ENCODE measurements at places on chromosomes 5 and 9.

DNA sequence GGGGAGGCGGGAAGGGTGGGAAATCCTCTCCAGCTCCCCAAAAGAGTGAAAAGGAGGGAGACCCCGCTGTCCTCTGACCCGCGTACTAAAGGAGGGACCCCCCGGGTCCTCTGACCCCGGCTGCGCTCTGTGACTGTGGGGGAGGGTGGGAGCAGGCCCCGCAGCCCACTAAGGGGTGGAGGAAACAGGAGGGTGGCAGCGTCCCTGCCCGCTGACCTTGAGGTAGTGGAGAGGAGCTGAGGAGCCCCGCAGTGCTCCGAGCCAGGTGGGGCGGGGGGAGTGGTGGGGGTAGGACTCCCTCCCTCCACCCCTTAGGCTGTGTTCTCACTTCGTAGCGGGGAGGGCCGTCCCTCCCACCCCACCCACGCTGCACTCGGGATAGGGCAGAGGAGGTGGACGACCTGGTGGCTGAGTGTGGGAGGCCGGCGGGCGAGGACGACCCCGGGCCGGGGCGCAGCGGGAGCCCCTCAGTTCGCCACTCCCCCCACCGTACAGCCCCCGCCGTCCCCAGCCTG is 449 bp upstream of the ADCY2 start:
- DNase-seq: no peak

DNA sequence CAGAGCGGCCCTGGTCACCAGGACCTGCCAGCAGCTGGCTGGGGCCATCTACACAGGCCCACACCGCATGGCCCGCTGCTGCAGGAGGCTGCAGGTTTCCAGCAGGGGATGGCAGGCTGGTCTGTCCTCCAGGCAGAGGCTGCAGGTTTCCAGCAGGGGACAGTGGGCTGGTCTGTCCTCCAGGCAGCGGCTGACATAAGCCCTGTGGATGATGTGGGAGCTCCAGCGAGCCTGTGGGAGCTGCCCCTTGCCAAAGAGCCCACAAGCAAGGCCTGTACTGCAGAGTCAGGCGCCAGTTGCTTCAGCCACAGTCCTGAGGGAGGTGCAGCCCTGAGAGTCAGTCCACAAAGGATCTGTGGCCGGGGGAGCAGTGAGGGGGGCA is 18.5 kb downstream of the TPPP start:
- peak; percentile 42 for DNase-seq

DNA sequence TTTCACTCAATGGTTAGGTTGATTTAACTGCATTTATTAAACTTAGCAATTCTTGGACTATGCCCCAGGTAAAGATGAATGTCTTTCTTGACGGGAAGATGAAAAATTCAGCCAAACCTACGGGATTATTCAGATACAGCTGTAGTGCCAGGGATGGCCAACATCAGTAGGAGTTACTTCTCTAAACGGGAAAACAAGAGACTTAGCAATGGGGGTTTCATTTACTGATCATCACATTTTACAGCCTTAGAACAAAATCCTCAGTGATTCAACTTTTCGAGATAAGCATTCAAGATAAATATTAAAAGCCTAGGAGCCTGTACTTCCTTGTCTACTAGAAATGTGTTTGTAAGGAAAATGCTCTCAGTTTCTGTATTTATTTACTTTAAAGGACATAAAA is 46.1 kb downstream of the S1PR3 start:
- DNase-seq: no peak

GRCh38 chr9:34170237-34170991 is 8.4 kb upstream of the UBAP1 start:
- DNase-seq: no peak

GRCh38 chr5:5126444-5126843 is 13.7 kb upstream of the ADAMTS16 start:
- no peak for DNase-seq

DNA sequence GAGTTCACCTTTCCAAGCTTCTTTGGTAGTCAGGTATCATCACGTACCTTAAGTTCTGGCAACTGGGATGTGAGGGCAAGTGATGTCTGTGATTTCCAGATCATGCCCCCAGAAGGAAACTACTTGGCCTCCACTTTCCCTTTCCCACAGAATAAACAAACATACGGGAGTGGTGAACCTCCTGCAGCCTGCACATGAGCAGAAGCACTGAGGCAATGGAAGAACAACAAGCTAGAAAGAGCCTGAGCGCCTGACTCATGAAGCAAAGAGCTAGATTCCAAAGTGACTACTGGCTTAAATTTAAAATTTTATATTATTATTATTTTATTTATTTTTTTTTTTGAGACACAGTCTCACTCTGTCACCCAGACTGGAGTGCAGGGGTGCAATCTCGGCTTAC is 35.0 kb downstream of the ARL15 start:
- DNase-seq: no peak

DNA sequence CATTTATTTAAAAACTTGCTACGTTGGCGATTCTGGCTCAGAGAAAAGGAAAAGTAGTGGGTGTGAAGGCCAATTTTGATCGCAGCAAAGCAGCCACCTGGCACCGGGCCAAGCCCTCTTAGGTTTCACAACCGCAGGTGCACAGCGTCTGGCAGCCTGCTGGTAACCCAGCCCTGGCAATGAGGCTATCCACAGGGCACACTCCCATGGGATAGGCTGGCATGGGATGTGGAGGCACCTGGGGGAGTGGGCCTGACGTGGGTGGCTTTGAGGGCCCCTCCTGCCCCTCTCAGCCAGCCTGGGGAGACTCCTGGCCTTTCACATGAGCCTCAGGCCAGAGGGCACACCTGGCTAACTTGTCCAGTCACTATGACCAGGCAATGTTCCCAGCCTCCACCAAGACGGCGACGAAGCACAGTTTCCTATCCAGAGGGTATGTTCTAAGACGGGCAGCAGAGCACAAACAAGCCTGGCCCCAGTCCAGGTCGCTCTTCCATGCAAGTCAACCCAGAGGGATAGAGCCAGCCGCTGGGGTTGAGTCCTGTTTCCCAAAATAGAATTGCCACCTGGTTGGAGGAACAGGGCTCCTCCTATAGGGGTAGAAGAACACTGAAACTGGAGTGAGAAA is 19.0 kb downstream of the CMBL start:
- peak; percentile 72 for DNase-seq

DNA sequence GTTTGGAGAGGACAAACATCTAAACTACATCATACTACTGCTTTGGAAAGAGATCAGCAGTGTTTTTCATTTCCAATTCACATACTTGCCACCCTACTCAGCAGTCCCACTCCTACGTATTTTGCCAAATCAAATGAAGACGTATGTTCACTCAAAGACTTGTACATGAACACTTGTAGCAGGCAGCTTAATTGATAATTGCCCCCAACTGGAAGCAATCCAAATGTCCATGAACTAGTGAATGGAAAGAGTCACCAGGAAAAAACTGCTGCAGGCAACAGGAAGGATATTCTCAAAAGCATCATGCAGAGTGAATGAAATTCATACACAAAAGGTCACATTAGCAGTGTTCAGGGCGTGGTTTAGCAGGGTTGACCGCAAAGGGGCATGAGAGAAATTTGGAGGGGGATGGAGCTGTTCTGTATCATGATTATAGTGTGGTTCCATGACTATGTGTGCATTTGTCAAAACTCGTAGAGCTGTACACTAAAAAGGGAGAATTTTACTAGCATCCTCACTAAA is 38.8 kb downstream of the PAEP start:
- no peak for DNase-seq

- no peak for DNase-seq
Measured at GRCh38 chr5:113735751-113736150, 222.3 kb downstream of the YTHDC2 start.

GRCh38 chr5:171794470-171794960 is 8.9 kb downstream of the SMIM23 start:
- DNase-seq: no peak

DNA sequence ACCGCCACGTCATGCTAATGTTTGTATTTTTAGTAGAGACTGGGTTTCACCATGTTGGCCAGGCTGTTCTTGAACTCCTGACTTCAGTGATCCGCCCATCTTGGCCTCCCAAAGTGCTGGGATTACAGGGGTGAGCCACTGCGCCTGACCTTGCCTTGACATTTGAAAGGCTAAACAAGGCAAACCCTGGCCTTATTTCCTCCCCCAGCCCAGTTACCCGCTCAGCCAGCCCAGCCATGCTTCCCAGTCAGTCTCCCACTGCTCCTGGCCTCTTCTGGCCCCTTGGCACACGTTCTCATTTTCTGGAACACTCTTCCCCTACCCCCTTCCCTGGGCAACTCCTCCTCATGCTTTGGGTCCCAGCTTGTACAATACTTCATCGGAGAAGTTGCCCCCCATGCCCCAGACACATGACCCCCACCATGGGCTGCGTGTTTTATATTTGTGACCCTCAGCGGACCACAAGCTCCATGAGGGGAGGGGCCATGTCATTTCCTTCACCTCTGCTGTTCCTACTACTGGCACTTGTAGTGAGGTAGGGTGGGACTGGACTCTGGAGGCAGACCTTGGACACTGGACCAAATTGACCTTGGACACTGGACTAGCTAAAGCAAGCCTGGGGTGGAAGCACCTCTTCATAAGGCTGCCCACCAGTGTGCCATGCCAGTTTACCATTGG is 94.4 kb upstream of the IER5L start:
- no peak for DNase-seq

DNA sequence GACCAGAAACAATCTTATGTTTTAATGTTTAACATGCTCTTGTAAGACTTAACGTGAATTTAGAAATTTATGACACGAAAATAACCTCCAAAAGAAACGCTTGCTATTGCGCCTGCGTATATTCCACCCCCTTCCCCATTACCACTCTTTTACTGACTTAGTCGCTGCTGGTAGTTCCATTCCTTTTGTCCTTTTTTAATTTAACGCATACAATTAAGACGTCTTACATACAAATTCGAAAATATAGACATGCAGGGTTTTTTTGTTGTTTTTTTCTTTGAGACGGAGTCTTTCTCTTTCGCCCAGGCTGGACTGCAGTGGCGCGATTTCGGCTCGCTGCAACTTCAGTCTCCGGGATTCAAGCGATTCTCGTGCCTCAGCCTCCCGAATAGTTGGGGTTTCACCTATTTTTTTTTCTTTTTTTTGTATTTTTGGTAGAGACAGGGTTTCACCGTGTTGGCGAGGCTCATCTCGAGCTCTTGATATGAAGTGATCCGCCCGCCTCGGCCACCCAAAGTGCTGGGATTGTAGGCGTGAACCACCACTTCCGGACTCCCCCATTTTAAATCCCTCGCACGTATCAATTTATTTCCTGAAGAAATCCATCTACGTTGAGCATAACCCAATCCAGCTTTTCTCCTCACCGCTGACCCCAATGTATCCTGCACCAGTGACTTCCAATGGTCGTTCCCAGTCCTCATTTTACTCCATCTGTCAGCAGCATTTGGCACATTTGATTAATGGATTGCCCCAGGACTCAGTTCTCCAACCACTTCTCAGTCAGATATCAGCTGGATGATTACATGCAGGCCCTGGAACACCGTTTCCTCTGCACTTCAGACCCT is 684 bp upstream of the MED7 start:
- DNase-seq: peak; percentile 58

DNA sequence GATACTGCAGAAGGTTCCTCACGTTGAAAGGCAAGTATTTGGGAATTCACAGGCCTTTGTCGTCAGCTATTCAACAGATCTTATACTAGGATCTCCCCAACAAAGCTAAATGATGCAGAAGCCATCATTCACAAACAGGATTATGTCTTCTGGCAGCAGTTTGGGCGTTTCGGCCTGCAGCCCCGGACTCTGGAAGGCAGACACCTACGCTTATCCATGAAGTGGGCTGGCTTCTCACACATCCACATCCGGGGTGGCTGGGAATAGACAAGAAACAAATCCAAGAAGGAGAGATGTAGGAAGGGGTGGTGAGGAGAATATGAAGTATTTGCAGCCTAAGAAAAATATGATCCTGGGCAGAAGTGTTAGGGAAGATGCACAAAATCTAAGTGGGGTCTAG is 471.9 kb downstream of the AGTPBP1 start:
- DNase-seq: no peak

DNA sequence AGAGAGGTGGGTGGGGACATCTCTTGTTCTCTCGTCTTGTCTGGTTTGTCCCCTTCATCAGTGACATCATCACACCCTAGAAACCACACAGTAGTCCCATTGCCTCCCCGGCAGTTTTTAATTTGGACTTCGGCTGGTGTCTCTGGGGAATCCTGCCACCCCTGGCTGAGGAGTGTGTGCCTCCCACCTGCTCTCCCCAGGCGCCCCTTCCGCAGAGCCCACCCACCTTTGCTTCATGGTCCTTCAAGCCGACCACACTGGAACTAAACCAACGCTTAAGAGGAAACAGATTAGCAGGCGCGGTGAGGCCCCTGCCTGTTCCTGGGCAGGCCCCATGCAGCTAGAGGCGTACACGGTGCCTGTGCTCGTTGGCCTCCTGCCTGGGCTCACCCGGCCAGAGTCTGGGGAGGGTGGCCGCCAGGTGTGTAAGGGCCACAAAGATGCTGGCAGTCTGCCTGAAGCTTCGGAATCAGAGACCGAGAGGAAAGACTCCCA is 107.6 kb upstream of the SPRY4 start:
- DNase-seq: peak; percentile 54

DNA sequence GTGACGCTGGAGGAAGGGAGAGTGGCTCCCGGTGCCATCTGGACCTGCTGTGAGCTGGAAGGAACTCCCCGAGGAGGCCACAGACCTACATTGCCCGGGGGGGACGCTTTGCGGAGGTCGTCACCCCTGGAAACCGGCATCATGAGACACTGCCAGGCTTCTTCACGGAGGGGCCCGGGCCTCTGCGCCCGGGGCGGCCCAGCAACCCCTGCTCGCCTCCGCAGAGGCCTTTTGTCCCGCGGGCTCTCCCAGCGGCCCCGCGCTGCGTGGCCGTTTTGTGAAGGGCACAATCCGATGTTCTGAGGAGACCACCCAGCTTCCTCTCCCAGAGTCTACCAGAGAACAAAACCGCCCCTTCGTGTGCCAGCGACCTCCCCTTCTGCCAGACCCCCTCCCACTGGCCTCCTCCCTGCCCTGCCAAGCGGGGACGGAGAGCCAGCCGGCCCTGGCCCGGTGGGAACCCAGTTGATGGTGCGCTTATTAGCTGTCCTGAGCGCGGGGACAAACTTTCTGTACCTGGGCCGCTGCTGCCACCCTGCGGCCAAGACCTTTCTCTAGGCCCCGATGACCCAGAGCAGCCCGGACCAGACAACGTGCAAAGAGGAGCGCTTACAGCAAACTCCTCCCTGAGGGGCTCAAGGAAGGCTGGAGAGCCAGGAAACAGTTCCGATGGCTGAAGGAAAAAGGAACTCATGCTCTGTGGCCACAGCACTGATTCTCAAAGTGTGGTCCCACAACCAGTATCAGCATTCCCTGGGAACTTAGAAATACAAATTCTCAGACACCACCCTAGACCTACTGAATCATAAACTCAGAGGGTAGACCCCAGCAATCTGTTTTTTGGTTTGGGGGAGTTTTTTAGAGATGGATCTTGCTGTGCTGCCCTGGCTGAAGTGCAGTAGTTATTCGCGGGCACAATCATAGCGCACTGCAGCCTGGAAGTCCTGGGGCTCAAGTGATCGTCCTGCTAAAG is 86.7 kb downstream of the SLC1A3 start:
- DNase-seq: peak; percentile 82

- no peak for DNase-seq
Measured at GRCh38 chr5:136375920-136376319, 10.6 kb upstream of the TRPC7 start.

GRCh38 chr9:118104363-118104762 is 400.2 kb downstream of the TLR4 start:
- DNase-seq: no peak

Data from iPS-NIHi11 (cell line).